T47D (cell line): ENCODE measurements at places on chromosomes 3 and 15.

GRCh38 chr3:176041812-176042211 is 1155.5 kb downstream of the TBL1XR1 start:
- no peak for DNase-seq

GRCh38 chr15:69315402-69316110 is 16.8 kb downstream of the PAQR5 start:
- no peak for DNase-seq

DNA sequence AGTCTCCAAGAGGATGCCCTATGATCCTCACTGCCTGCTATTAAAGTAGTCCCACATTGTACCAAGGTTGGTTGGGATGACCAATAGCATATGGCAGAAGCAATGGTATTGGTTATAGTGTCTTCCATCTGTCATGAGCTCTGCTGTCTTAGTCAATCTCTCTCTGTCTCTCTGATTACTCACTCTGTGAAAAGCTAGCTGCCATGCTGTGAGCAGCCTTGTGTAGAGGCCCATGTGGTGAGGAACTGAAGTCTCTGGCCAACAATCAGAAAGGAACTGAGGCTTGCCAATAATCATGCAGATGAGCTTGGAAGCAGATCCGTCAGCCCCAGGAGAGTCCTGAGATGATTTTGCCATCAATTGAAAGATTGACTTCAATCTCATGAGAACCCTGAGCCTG is 60.3 kb upstream of the CFAP161 start:
- DNase-seq, result no peak

GRCh38 chr15:36771826-36772225 is 192.4 kb downstream of the CDIN1 start:
- DNase-seq, result no peak
